Stimulated activated CD4-positive, alpha-beta T cell treated with anti-CD3 and anti-CD28 coated beads, Interleukin-4, amount 100 ng/mL, for 48 hours (primary cell): ENCODE measurements at places on chromosomes 12 and 14.
A peak's percentile ranks its signal among the peaks of the same experiment; 100 is the strongest.

GRCh38 chr14:79136071-79137044 is 966.2 kb downstream of the NRXN3 start:
- no peak for DNase-seq

- DNase-seq = no peak
Measured at GRCh38 chr14:74660167-74660566, 48.1 kb upstream of the LTBP2 start.

DNA sequence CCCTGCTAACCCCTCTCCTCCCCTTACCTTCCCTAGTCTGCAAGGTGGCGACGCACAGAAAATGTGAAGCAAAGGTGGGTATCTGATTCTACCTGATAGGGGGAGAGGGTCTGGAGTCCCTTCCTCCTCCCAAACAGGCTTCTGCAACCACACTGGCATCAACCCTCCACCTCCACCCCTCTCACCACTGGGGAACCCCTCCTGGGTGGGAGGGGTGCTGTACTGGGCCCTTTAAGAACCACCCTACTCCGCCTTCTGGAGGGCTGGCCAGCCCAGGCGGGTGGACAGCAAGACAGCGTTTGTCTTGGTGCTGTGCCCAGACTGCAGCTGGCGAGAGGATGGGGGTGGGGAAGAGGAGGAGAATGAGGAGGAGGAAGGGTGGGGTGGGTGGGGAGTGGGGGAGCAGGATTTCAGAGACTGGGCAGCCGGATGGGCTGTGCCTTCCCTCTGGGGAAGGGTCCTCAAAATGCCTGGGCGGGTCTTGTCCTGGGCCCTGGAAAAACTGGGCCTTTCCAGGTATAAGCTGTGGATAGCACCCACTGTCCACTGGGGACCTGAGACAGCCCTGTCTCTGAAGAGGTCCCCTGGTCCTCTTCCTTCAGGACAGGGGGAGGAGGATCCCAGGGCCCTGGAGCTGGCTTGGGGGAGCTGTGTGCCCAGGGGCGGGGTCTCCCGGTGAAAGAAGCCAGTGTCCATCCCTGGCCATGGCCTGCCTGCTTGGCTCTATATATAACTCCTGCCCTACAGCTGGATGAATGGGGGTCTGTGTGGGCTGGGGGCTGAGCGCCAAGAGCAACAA is 2.8 kb downstream of the TNS2 start:
- DNase-seq = no peak

DNA sequence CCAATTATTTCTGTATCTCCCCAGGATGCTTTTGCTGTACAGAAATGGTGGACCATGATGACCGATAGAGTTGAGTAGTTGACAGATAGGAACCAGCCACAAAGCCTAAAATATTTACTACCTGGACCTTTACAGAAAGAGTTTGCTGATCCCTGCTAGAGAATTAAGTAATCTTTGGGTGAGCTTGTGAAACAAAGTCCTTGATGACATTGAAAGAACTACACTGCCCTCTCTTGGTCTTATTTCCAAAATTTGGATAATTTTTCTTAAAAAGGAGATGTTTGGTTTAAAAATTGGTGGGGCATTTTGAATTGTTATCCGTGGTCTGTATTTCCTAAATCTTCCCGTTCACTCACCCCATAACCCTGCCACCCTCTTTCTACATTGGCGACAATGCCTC is 13.7 kb upstream of the TCTN1 start:
- no peak for DNase-seq

- peak; percentile 2 for DNase-seq
Measured at GRCh38 chr12:51076236-51076930, 7.0 kb downstream of the CSRNP2 start.

DNA sequence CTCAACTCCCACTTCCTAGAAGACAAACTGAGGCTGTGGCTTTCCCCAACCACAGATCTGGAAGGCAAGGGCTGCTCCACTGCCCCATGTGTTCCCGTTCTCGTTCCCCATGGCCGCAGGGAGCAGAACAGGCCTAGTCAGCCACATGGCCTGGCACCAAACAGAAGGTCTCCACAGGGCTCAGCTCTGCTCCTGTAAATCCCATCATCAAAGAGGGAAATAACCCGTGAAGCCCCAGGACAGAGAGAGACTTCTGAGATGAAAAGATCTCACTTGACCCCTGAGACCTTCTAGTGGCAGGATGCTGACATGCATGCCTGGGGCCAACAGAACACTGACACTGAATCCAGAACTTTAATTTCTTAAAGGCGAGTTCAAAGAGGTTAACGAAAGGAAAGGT is 68.9 kb downstream of the BCL11B start:
- no peak for DNase-seq

DNA sequence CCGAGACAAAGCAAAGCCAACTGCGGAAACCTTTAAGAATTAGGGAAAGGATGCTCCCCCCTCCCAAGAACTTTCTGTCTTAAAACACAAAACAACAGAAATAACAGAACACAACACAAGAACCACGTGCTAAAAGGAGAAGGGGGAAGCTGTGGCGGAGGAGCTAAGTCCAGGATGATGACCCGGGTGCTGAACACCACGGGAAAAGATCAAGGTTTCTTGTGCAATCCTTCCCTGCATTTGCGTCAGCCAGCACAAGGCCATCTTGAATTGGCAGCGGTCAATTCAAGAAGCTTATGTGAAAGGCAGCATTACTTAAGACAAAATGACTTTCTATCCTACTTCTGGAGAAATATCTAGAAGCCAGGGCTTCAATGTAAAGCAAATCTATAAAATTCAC is 11.0 kb upstream of the CREBL2 start:
- no peak for DNase-seq

GRCh38 chr14:79331830-79332229 is 879.5 kb downstream of the DIO2 start:
- no peak for DNase-seq

- no peak for DNase-seq
Measured at GRCh38 chr12:20213723-20214625, 154.4 kb upstream of the PDE3A start.

DNA sequence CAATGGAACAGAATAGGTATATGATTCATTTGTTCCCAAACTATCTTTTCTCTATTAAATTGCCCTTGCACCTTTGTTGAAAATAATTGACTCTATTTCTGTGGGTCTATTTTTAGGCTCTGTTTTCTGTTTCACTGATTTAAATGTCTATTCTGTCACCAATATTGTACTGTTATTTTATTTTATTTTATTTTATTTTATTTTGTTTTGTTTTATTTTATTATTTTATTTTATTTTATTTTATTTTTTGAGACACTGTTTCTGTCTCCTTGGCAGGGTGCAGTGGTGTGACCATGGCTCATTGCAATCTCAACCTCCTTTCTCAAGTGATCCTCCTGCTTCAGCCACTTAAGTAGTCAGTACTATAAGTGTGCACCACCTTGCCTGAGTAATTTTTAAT is 34.9 kb downstream of the OR4N2 start:
- no peak for DNase-seq

GRCh38 chr12:15540469-15540872 is 218.2 kb downstream of the PTPRO start:
- no peak for DNase-seq

- DNase-seq = no peak
Measured at GRCh38 chr12:24615967-24616411, 332.9 kb downstream of the BCAT1 start.

GRCh38 chr12:57025196-57025595 is 8.9 kb upstream of the TAC3 start:
- DNase-seq = no peak

DNA sequence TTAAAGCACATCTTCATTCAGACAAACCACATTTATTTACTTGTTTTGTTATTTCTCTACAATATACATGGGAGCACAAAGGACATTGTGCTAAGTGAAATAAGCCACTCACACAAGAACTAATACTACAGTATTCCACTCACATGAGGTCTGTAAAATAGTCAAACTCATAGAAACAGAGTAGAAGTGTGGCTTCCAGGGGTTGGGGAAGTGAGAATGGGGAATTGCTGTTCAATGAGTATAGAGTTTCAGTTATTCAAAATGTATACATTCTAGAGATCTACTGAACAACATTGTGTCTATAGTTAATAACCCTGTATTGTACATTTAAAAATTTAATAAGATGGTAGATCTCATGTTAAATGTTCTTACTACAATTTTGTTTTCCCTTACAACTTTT is 88.8 kb downstream of the ATXN7L3B start:
- no peak for DNase-seq

GRCh38 chr12:56158926-56159461 is 835 bp downstream of the MYL6 start:
- DNase-seq = no peak
